GM10248 (cell line): ENCODE measurements at places on chromosomes 11 and 22.
A peak's percentile ranks its signal among the peaks of the same experiment; 100 is the strongest.

DNA sequence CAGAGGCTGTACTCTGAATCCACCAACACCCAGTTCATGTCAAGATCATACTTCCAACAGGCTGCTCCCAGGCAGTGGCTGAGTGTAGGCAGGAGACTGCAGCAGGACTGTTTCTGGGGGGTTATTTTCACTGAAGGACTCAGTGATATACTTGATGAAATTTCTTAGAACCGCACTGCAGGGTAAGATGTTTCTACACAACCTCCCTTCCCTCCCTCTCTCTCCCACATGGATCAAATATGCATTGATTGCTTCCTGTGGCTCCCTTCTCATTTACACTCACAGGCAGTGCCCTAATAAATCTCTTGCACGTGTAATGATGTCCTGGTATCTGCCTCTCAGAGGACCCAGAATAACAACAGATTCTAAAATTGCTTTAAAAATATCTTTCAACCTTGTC, 251.3 kb upstream of the CCDC179 start:
- DNase-seq, result no peak

GRCh38 chr11:26944866-26945664, 48.8 kb upstream of the FIBIN start:
- no peak for DNase-seq

DNA sequence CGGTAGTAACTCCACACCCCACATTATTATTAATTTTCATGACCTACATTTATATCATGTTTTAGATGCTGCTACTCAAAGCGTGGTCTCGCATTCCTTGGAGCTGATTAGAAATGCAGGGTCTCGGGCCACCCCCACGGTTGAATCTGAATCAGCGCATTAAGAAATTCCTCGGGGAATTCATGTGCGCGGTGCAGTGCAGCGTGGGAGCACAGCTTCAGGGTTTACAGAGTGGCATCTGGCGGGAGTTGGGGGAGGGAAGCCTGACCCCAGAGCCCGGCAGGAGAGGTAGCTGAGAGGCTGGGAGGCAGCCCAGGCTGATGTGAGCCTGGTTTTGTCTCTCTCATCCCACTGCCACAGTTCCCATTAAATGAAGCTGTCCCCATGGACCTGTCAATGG, 48.1 kb upstream of the DAGLA start:
- DNase-seq, result no peak

DNA sequence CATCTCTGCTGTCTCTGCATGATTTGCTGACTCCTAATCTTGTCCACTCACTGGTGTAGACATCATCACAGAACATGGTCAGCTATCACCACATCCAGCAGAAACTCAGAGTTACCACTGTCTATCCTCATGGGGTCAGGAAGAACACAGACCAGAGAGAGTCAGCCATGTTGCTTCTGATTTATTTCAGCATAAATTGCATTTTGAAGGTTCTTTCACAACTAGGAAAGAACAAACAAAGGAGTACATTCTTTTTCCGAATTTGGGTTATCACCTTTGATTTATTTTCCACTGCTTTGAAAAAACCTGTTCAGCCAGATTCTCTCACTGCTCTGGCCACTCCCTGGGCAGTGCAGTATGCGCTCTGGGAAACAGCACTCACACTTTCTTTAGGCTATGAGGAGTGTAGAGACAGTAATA, 172.0 kb upstream of the MTMR2 start:
- DNase-seq, result no peak

DNA sequence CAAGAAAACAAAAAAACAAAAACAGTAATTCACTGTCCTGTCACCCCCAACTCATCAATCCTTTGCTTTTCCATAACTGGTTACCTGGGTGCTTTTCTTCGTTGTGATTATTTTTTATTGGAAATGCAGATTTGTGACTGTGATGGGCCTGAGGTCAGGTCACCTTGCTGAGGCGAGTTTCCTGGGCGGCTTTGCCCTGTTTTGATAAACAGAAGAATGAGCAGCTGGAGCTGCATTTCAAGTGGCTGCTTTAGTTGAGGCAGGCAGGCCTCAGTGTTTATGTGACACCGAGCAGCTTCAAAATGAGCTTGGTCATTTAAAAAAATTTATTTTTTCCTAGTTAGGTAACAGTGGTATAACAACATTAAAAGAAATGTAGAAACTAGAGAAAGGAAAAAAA, 22.2 kb downstream of the PTPRJ start:
- DNase-seq, result no peak

- DNase-seq, result no peak
Measured at GRCh38 chr22:45426387-45426786, 12.9 kb downstream of the RIBC2 start.

GRCh38 chr11:103980108-103980507, 56.3 kb upstream of the DDI1 start:
- no peak for DNase-seq

DNA sequence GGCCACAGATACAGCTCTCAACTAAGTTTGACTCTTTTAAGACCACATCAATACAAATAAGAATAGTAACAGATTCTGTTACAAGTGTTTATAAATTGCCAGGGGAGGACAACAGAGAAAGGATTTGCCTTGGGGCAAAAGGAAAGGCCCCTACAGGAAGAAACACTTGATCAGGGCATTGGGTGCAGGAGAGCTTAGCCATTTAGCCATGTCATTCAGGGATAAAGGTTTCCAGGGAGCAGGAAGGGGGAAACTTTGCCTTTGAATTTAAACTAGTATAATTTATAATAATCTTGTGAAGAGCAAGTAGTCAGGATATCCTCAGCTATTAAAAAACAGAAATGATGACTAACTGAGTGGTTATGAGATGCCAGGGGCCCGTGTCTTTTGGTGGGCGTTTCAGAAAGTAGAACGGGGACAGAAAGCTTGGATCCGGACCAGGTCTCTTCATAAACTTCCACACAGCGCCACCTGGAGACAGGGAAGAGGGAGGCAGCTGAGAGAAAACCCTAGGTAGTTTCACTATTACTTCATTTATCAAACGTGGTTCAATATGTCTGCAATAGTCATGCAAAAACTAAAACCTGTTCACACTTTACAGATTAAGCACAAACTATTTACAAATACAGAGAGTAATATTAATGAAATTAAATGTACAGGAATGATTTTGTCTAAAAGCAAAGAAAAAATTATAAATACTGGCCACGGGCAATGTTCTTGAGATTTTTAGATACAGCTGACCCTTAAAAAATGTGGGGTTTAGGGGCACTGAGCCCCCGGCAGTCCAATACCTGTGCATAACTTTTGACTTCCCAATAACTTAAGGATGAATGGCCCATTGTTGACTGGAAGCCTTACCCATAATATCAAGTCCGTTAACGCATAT, 11.0 kb upstream of the SLC5A4 start:
- peak; percentile 71 for DNase-seq

GRCh38 chr22:39518996-39519680, 1.2 kb upstream of the ATF4 start:
- DNase-seq, result no peak

DNA sequence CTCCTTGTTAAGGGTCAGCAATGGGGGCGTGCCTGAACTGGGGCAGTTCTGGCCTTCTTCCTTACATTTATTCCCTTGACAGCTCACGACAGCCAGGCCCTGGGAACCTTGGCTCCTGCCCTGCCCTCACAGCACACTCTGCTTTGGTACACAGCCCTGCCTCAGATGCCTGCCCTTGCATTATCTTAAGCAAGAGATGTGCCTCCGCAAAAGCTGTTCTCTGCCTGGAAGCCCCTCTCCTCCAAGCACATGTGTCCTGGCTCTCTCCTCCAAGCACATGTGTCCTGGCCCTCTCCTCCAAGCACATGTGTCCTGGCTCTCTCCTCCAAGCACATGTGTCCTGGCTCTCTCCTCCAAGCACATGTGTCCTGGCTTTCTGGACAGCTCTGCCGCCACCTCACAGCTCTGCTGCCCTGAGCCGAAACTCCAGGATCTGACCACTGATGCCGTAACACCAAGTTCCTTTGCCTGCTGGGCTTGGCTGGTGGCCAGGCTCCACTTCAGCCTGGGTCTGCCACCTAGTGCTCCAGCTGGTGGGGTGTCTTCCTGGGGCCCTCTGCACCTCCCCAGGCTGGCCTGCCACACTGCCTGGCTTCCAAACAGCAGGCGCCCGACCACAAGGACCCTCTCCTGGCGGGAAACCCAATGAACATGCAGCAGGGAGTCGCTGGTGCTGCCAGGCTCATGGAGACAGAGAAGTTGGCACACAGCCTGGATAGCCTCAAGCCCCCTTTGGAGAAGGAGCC, 53.0 kb downstream of the SCUBE1 start:
- DNase-seq, result no peak

- no peak for DNase-seq
Measured at GRCh38 chr11:76854709-76855108, 6.0 kb upstream of the ACER3 start.

DNA sequence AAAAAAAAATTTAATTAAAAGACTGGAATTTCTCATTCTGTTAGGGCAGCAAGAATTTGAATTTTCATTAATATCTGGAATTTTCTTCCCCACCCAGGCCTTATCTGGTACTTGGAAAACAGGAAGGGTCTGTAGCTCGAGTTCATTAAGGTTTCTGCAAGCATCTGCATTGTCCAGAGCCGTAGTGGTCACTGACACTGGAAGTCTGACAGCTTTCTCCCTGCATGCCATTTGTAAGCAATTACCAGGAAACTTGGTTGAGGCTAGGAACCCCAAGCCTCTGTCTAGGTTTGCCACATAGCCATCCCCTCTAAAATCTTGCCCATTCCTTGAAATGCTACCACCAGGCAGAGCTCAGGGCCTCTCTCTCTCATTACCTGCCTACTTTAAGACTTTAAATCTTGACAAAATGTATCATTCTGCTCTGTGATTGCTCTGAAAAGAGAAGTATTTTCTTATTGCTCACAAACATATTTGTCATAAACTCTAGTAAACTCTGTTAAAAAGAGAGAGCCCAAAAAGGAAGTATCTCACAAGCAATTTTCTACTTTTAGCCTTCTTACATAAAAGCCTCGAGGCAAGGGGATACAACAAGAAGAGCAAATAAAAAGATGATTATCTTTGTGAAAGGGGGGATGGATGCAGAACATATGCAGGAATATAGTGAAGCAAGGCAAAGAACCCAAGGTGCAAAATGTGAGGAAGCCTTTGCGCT, 5.5 kb upstream of the PGM2L1 start:
- no peak for DNase-seq

DNA sequence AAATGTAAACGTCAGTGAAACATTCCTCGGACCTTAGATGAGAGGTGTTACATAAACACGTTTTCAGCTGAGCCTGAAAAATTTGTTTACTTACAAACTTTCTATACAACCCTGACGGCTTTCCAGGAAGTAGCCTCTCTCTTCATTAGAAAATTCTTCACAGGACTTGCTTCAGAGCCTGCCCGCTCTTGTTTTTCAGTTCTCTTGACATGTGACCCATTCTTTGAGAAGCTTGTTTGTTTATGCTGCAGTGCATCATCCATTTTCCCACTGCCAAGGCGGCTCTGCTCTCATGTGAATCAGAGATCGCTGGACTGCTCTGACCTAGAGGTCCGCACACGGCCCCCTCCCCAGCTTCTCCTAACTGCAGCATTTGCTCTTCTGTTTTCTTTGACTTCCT, 47.9 kb upstream of the ARHGAP42 start:
- no peak for DNase-seq

- peak; percentile 57 for DNase-seq
Measured at GRCh38 chr22:39457556-39458443, 988 bp downstream of the MGAT3 start.
